Left lung (tissue), 14 donors: ENCODE measurements at places on chromosomes 5 and 9. TPM values are rescaled to one million over a fixed set of nuclear protein-coding genes. Genes with fewer than 3 reads are reported as not detected.

Gene RGS7BP
- 3.5 TPM for total RNA-seq

Gene ZNF483
- 7.5 TPM for total RNA-seq

Gene MEIKIN
- total RNA-seq: 0.85 TPM

Gene PCDHB4
- 4.3 TPM for total RNA-seq

Gene GM2A
- 66.1 TPM for total RNA-seq

Gene TSTD2
- 17.7 TPM for total RNA-seq

Gene GKAP1
- 5.5 TPM for total RNA-seq

Gene UBE2QL1
- total RNA-seq: 0.06 TPM

Gene BASP1
- 45.9 TPM for total RNA-seq

Gene SEMA6A
- 24.8 TPM for total RNA-seq

Gene GLRA1
- not detected for total RNA-seq

Gene ARL14EPL
- not detected for total RNA-seq

Gene EFCAB9
- total RNA-seq: not detected

Gene IER5L
- total RNA-seq: 21.4 TPM

Gene ENC1
- 51.3 TPM for total RNA-seq

Gene GPR21
- total RNA-seq: 0.41 TPM

Gene PCDHA9
- not detected for total RNA-seq

Gene CTXN3
- total RNA-seq: not detected

Gene AGXT2
- not detected for total RNA-seq

Gene FAM221B
- not detected for total RNA-seq

Gene ATG10
- 6.4 TPM for total RNA-seq

Gene SLC45A2
- total RNA-seq: not detected

Gene MATR3
- total RNA-seq: 171 TPM

Gene SVEP1
- 24.2 TPM for total RNA-seq

Gene EMB
- 46.9 TPM for total RNA-seq

Gene KCNV2
- not detected for total RNA-seq

Gene BNC2
- 16.4 TPM for total RNA-seq
